Urinary bladder (tissue), 4 donors: ENCODE measurements at places on chromosomes 2 and 18. TPM values are rescaled to one million over a fixed set of nuclear protein-coding genes. Genes with fewer than 3 reads are reported as not detected.

IL1B gene
- total RNA-seq, result 2.3 TPM

ASNSD1 gene
- total RNA-seq, result 83.3 TPM

TCF4 gene
- 464 TPM for total RNA-seq

IL1R2 gene
- 0.37 TPM for total RNA-seq

SUCLG1 gene
- total RNA-seq, result 80.7 TPM

PSMA8 gene
- total RNA-seq, result not detected

DSC3 gene
- 9.4 TPM for total RNA-seq

UGT1A6 gene
- 17.6 TPM for total RNA-seq

PSD4 gene
- 9.7 TPM for total RNA-seq

ARHGAP15 gene
- total RNA-seq, result 107 TPM

RPIA gene
- total RNA-seq, result 13.7 TPM

FZD7 gene
- total RNA-seq, result 69.5 TPM

ELOA2 gene
- total RNA-seq, result not detected

ABCB11 gene
- 0.11 TPM for total RNA-seq

C2orf81 gene
- 0.74 TPM for total RNA-seq

TUBB8B gene
- not detected for total RNA-seq

ABCG8 gene
- total RNA-seq, result not detected

MYO5B gene
- 8.8 TPM for total RNA-seq

BMP10 gene
- not detected for total RNA-seq

ABCG5 gene
- not detected for total RNA-seq

COPS7B gene
- 32.1 TPM for total RNA-seq

CD302 gene
- 51.8 TPM for total RNA-seq

PKP4 gene
- 83.4 TPM for total RNA-seq

LAMA1 gene
- total RNA-seq, result 2.9 TPM

NLRC4 gene
- 1.7 TPM for total RNA-seq

RGPD4 gene
- total RNA-seq, result 0.05 TPM

ZNF521 gene
- 58.3 TPM for total RNA-seq

RAX gene
- not detected for total RNA-seq

CCDC121 gene
- total RNA-seq, result 11.1 TPM

GRB14 gene
- total RNA-seq, result 5.8 TPM

MAP3K19 gene
- not detected for total RNA-seq

RAMP1 gene
- total RNA-seq, result 13.2 TPM

GBX2 gene
- not detected for total RNA-seq

ACP1 gene
- total RNA-seq, result 132 TPM

SLC9A2 gene
- 4.2 TPM for total RNA-seq

ACKR3 gene
- 40.4 TPM for total RNA-seq

IL18RAP gene
- total RNA-seq, result 0.79 TPM

ALPI gene
- total RNA-seq, result not detected

GAL3ST2 gene
- not detected for total RNA-seq

PTPRN gene
- 1.0 TPM for total RNA-seq

CD8A gene
- not detected for total RNA-seq

TIGD1 gene
- total RNA-seq, result 4.9 TPM

CROCC2 gene
- total RNA-seq, result not detected

FRZB gene
- total RNA-seq, result 3.7 TPM

CXCR1 gene
- 0.26 TPM for total RNA-seq

GPR39 gene
- 3.2 TPM for total RNA-seq

GALR1 gene
- 1.1 TPM for total RNA-seq

LYPD1 gene
- total RNA-seq, result 0.79 TPM

NRP2 gene
- total RNA-seq, result 101 TPM

POTEI gene
- 0.05 TPM for total RNA-seq

ACTR1B gene
- 34.8 TPM for total RNA-seq

SP5 gene
- 0.42 TPM for total RNA-seq

SCYGR4 gene
- total RNA-seq, result not detected

PRKCE gene
- total RNA-seq, result 29.7 TPM

COBLL1 gene
- 51.8 TPM for total RNA-seq

TXNDC2 gene
- not detected for total RNA-seq

RAB27B gene
- total RNA-seq, result 19.8 TPM
